ENCODE measurements at places on chromosomes 7 and 10.

DNA sequence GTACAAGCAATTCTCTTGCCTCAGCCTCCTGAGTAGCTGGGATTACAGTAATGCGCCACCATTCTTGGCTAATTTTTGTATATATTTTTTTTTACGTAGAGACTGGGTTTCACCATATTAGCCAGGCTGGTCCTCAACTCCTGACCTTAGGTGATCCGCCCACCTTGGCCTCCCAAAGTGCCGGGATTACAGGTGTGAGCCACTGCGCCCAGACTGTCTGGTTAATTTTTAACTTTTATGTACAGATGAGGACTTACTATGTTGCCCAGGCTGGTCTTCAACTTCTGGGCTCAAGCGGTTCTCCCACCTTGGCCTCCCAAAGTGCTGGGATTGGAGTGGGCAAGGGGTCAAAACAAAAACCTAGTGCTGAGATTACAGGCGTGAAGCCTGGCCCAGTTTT is 101.8 kb downstream of the JMJD1C start:
- no peak for DNase-seq

DNA sequence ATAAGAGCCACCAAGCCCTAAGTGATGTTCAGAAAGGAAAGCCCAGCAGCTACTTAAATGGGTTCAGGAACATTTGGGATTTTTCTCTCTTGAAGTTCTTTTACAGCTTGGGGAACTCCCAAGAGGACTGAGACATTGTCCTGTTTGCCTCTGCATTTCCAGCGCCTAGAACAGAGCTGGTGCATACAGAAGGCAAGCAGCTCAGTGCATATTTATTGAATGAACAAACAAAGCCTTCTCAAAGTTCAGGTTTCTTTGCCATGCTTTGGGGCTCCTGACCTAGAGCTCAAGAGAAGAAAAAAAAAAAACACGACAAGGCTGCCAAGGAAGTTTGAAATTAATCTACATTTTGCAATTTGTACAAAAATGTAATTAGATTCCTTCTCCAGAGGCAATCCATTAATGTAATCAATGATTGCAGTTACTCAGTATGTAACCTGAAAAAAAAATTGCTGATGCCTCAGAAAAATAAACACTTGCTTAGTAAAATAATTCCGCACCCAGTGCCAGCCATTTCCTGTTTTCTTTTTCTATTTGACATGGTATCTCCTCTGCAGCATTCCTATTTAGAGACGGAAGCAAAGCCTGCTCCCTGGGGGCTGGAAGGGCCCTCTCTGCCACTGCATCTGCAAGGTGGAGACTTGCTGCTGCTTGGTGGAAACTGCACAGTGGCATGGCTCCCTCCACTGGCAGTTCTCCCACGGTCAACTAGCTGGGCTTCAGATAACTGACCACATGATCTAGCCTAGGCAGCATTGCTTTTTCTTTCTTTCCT is 157.3 kb downstream of the TMEM178B start:
- peak; percentile 38 for DNase-seq

GRCh38 chr7:134060874-134061273 is 66.3 kb upstream of the LRGUK start:
- no peak for DNase-seq

DNA sequence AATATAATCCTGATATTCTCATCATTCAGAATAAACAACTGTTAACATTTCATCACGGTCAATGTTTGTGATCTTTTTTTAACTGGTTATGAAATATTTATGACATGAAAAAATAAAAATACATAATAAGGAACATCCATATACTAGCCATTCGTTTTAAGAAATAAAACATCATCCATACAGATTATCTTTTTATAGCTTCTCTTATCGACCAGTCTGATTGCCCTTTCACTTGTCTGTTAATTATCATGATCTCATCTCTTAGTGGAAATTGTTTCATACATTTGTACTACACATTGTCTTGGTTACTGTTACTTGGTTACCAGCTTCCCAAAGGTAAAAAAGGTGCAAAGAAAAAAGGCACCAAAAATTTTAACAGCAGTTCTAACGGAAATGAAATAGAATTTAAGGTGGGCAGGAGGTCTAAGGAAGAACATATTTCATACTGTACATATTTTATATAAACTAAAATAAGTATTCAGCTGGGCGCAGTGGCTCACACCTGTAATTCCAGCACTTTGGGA is 8.4 kb downstream of the ARHGAP21 start:
- no peak for DNase-seq

GRCh38 chr10:125399289-125399688 is 238.9 kb upstream of the CTBP2 start:
- DNase-seq: no peak

DNA sequence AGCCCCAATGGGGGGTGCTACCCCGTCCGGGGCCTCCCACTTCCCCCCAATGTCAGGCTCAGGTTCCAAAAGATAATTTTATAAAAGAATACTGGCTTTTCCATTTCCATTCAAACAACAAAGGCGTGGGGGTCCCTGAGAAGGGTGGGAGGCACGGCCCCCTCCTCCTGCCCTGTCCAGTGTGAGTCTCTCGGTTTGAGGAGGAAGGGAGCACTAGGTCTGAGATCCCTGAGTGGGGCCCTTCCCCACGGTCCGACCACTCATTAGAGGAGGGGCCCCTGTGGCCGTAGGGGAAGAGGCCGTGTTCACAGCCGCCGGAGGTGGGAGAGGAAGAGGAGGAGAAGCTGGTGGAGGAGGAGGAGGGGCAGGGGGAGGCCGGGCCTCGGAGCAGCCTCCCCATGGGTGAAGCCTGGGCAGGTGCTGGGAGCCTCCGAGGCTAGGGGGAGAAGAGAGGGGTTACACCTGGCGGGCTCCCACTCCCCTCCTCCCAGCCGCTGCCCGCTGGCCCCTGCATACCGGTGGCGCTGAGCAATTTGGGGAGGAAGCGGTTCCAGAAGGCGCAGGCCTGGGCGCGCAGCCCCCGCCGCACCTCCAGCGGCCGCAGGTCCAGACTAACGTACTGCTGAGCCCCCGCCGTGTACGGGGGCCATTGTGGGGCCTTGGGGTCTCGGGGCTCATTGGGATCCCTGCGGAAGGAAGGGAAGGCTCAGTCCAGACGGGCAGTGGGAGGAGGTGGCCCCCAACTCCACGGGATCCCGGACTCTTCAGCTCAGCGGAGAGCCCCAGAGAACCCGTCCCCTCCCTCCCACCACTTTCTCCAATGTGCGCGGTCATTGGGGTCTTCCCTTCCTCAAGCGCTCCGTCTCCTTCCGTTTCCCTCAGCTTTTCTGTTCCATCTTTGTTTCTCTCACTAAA is 1.4 kb upstream of the UFSP1 start:
- no peak for DNase-seq

GRCh38 chr10:100020886-100021253 is 11.1 kb upstream of the DNMBP start:
- no peak for DNase-seq

GRCh38 chr10:68156373-68157185 is 47.3 kb downstream of the MYPN start:
- DNase-seq: peak; percentile 22

- peak; percentile 57 for DNase-seq
These were observed 50.1 kb upstream of the IFRD1 start for GRCh38 chr7:112400141-112400540.

- DNase-seq: no peak
These were observed 104.1 kb downstream of the EVX1 start for GRCh38 chr7:27346531-27347275.

GRCh38 chr10:51000976-51001375 is 73.3 kb upstream of the PRKG1 start:
- DNase-seq: no peak

Data from RKO (cell line).